HFFc6 (cell line): ENCODE measurements at places on chromosomes 11 and 22. TPM values are rescaled to one million over a fixed set of nuclear protein-coding genes. Genes with fewer than 3 reads are reported as not detected.
A peak's percentile ranks its signal among the peaks of the same experiment; 100 is the strongest.

DNA sequence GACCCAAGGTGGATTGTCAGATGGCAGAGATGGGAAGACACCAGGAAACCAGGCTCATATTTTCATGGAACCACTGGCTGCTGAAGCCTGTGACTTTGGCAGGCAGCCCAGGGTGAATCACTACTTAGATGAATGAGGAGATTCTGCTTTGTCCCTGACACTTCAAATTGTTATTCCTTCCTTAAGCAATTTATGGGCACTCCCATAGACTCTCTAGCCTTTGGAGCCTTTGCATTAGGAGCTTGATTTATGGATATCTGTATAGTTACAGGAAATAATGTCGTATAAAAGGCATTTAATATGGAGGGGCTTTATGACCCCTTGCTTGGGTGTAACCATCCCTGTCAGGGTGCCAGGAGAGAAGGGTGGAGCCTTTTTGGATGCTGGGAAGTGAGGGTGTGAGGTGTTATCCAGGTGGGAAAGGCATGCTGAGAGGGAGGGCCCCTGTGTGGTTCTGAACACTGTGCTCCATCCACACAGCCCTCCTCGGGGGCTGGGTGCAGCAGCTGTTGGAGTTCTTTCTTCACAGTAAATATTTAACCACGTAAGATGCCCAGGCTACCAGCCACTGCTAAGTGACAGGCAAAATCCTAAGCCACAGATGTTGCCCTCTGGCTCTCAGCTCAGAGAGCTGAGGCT lies 35.3 kb downstream of the IL18 start:
- H3K27ac ChIP-seq, result peak overlapping the region; percentile 30; the same call in 1 of the 2 replicates
- peaks cover 1% of the 10 kb centered on the region; the same call in 1 of the 2 replicates for H3K27me3 ChIP-seq
- DNase-seq, result peak; percentile 84

GRCh38 chr11:120649316-120649715 lies 137.8 kb downstream of the GRIK4 start:
- H3K27me3 ChIP-seq, result peaks cover 32% of the 10 kb centered on the region
- H3K4me3 ChIP-seq, result no peak overlapping the region
- DNase-seq, result no peak

GRCh38 chr22:48099671-48100070 lies 1337.2 kb downstream of the TBC1D22A start:
- H3K27ac ChIP-seq, result no peak overlapping the region
- no peaks in the 10 kb centered on the region for H3K4me1 ChIP-seq
- no peak for DNase-seq
- peaks cover 10% of the 10 kb centered on the region; the same call in 1 of the 2 replicates for H3K36me3 ChIP-seq
- H3K27me3 ChIP-seq, result no peaks in the 10 kb centered on the region; the same call in 1 of the 2 replicates

DNA sequence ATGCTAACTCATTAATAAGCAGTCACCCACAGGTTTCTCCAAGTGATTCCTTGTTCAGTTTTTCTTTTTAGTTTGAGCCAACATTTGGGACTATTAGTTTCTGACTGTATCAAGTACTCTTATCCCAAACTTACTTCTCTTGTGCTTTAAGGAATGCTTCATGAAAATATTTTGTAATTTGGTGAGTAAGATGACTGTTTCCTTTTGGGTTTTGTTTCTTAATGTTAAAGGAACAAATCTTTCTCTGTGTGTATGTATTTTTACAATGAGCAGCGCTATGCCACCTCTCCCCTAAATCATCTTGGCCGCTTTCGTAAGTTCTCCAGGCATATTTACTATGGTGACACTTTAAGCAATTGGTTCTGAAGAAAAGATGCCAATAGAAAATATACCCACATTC lies 72.4 kb downstream of the LDLRAD3 start:
- H3K36me3 ChIP-seq, result no peaks in the 10 kb centered on the region; the same call in 1 of the 2 replicates
- peaks cover 36% of the 10 kb centered on the region for H3K4me1 ChIP-seq
- DNase-seq, result no peak
- no peak overlapping the region for H3K27ac ChIP-seq

GRCh38 chr22:17774206-17774925 lies at the start of gene BID:
BID (minus strand) TSS chr22:17774469; CDS start chr22:17750116, 24,353 bp downstream.
- no peak for DNase-seq
- no peaks in the 10 kb centered on the region for H3K36me3 ChIP-seq
- H3K4me1 ChIP-seq, result peaks cover 17% of the 10 kb centered on the region
- peak within 1 kb of the TSS; percentile 69 for H3K27ac ChIP-seq
- peak within 1 kb of the TSS; percentile 92 for H3K4me3 ChIP-seq

DNA sequence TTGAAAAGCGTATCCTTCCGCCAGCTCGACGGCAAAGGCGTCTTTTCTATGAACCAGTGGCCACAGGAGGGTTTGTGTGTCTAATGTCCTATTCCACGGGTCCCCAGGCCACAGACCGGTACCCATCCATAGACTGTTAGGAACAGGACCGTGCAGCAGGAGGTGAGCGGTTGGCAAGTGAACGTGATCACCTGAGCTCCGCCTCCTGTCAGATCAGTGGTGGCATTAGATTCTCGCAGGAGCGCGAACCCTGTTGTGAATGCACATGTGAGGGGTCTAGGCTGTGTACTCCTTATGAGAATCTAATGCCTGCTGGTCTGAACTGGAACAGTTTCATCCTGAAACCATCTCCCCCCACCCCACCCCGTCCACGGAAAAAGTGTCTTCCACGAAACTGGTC lies 62.7 kb upstream of the KCNQ1OT1 start:
- H3K4me1 ChIP-seq, result no peaks in the 10 kb centered on the region
- H3K36me3 ChIP-seq, result no peaks in the 10 kb centered on the region
- no peak for DNase-seq
- H3K4me3 ChIP-seq, result no peak overlapping the region
- no peak overlapping the region for H3K27ac ChIP-seq

DNA sequence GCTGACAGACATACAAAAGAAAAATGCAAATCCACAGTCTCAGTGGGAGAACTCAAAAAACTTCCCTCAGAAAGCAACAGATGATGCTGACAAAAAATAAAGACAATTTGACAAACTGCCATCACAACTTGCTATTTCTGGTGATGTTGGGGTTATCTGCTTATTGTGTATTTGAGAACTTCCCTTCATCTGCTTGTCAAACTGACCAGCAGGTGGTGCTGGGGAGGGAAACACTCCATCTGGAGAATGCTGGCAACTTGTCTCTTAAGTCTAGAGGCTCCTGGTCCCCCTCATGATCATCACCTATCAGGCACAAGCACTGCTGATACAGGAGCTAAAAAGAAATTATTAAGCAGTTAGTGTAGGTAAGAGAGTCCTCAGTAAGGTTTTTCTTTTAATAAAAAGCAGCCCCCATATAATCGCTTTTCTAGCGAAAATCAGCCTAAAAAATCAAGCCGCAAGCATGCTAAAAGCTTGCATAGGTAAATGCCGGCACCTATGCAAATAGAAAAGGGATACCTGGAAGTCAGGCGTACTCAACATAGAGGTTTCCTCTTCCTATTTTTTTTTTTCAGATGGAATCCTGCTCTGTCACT lies 9.8 kb upstream of the FAM111B start:
- no peak overlapping the region for H3K4me3 ChIP-seq
- H3K27me3 ChIP-seq, result peaks cover 19% of the 10 kb centered on the region
- H3K36me3 ChIP-seq, result no peaks in the 10 kb centered on the region
- H3K27ac ChIP-seq, result no peak overlapping the region
- peaks cover 7% of the 10 kb centered on the region; the same call in 1 of the 2 replicates for H3K4me1 ChIP-seq

The HEPHL1 gene
- not detected in 2 replicates for total RNA-seq

DNA sequence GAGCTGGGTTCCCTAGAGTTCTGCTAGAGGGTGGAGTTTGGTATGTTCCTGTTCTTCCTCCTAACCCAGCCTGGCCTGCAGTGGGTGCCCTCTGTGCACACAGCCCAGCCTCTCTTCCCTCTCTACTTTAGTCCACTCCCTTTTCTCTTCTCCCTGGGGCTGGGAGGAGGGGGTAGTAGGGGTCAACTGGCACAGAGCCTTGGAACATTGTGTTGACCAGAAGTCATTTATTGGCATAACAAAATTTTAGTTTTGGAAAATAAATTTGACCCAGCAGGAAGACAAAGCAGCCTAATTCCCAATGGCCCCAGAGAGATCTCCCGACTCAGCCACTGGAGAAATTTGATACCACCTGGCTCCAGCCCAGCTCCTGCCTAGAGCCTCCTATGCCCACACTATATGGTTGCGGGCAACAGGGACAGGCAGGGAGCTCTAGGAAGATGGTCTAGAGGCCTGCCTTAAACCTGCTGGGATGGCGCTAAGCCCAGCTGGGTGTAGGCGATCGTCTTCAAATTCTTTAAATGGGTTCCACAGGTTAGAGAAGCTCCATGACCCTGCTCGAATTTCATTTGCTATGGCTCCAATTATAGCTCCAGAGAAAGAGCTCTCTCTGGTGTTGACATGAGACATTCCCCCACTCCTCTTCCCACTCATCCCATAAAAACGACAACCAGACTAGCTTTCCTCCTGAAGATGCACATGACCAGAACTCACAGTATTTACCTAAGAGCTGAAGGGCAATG lies 9.9 kb downstream of the PCSK7 start:
- peaks cover 20% of the 10 kb centered on the region for H3K4me1 ChIP-seq
- peaks cover 2% of the 10 kb centered on the region; the same call in 1 of the 2 replicates for H3K27me3 ChIP-seq
- peak overlapping the region; percentile 38 for H3K4me3 ChIP-seq
- H3K27ac ChIP-seq, result peak overlapping the region; percentile 55
- DNase-seq, result peak; percentile 52

DNA sequence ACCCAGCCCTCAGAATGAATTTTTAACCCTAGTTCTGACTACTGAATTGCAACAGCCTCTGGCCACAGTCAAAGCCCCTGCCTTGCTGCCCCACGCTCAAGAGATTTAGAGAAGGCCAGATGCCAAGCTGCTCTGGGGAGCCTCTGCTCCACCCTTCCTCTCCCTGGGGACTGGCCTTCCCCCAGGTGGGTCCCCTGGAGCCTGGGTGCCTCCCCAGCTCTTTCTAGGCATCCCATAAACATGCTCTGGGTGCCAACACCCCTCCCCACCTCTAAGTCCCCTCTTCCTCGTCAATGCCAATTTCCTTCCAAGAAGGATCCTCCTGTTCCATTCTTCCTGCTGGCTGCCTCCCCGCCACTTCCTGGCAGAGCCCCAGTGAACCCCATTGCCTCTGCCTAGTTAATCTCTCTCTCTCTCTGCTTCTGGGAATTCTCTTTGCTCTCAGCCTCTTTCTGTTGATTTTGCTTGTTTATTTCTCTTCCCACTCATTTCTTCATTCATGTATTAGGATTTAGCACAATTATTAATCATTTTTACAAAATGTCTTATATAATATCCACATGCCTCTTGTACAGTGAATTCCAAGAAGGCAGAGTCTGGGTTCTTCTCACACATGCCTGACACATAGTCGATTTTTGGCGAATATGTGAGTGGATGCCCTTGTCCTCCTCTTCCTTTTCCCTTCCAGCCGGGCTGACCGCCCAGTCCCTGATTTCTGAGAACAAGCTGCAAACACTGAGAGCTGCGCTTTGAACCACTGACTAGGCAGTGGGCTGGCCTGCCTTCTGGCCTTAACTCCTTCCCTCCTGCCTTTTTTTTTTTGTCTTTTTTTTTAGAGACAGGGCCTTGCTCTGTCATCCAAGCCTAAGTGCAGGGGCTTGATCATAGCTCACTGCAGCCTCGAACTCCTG lies 17.5 kb downstream of the UQCR10 start:
- no peak for DNase-seq
- no peak overlapping the region for H3K4me3 ChIP-seq
- H3K27ac ChIP-seq, result peak overlapping the region; percentile 46
- no peaks in the 10 kb centered on the region for H3K27me3 ChIP-seq
- peaks cover under 1% of the 10 kb centered on the region for H3K36me3 ChIP-seq
- H3K4me1 ChIP-seq, result peaks cover 39% of the 10 kb centered on the region

DNA sequence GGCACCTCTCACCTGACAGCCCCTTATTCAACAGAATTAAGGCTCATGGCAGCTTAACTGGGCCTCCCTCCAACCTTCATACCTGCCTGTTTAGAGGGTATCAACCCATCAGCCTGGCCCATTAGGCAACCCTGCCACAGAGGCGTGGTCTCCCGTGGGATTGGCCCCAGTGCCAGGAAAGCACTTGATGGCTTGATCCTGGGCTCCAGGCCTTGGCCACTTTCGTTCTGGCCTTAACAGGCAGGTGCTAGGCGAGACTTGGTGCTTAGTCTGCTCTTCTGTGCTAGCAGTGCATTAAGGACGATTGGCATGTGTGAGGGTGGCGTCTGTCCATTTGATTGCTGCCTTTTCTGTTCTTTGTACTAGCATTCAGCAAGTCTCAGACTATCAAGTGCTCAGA lies 75.2 kb downstream of the CABIN1 start:
- H3K4me1 ChIP-seq, result peaks cover 30% of the 10 kb centered on the region
- H3K4me3 ChIP-seq, result no peak overlapping the region
- peaks cover 1% of the 10 kb centered on the region; the same call in 1 of the 2 replicates for H3K27me3 ChIP-seq
- no peak overlapping the region for H3K27ac ChIP-seq

The DEFB131B gene
- total RNA-seq, result not detected in 3 replicates

The TRIM3 gene
- total RNA-seq, result 15.2 to 19.0 TPM (median 18.8 TPM) in 3 replicates

- no peaks in the 10 kb centered on the region for H3K36me3 ChIP-seq
- H3K27ac ChIP-seq, result no peak within 1 kb of the TSS
- no peak for DNase-seq
Measured at GRCh38 chr11:56103210-56103737, at the start of gene OR8H2. OR8H2 (plus strand) TSS chr11:56103687; CDS start chr11:56105043, 1,356 bp downstream.

DNA sequence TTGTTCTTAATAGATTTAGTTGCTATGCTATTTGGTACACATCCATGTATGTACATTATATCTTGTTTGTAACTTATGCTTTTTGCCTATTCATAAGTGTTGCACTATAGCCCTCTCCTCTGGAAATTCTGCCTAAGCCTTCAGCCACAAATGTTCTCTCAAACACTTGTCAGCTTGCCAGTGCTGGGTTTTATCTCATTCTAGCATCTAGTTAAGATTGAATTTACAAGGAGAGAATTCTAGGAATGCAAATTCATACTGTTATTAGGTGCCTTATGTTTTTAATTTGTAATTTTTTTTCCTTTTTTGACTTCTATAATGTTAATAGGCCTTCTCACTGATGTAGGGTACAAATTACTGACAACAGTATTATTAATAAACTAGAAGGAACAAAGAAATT lies 14.6 kb upstream of the CTSC start:
- peak; percentile 51 for DNase-seq
- peaks cover 26% of the 10 kb centered on the region for H3K4me1 ChIP-seq
- no peak overlapping the region for H3K4me3 ChIP-seq
- no peak overlapping the region for H3K27ac ChIP-seq
- no peaks in the 10 kb centered on the region for H3K36me3 ChIP-seq

GRCh38 chr11:46327829-46328228 lies 19.4 kb upstream of the DGKZ start:
- DNase-seq, result no peak
- no peak overlapping the region; the same call in 1 of the 2 replicates for H3K4me3 ChIP-seq
- H3K4me1 ChIP-seq, result peaks cover 26% of the 10 kb centered on the region
- H3K36me3 ChIP-seq, result peaks cover 6% of the 10 kb centered on the region
- no peak overlapping the region for H3K27ac ChIP-seq

- DNase-seq, result no peak
- no peaks in the 10 kb centered on the region for H3K36me3 ChIP-seq
Measured at GRCh38 chr11:33774736-33775466, 581 bp upstream of the FBXO3 start.

The OR2AG1 gene
- total RNA-seq, result not detected in 3 replicates
